IMR-90 (cell line): ENCODE measurements at places on chromosomes 1 and 21. TPM values are rescaled to one million over a fixed set of nuclear protein-coding genes. Genes with fewer than 3 reads are reported as not detected.

DNA sequence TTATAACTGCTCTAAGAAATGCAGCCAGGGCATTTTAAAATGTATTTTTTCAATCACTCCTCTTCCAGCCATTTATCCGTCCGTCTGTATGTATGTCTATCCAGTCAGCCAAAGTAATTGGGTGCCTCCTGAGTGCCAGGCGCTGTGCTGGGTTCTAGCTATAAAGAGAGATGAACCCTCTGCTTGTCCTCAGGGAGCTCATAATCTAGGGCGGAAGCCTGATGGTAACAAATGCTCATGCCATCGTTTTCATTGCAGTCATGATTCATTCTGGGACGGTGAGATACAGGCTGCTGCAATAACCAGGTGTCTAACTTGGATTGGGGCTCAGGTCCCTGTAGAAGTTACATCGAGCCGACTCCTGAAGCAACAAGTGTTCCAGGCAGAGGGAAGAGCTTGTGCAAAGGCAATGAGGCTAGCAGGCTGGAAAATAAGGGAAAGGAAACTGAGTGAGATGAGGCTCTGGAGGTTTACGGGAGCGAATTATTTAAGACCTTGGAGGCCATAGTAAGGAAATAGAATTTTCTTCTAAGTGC is 11.6 kb downstream of the IFI6 start:
- no peak for DNase-seq

- DNase-seq: peak; percentile 52
Observed at GRCh38 chr1:169466259-169467230, 19.2 kb downstream of the SLC19A2 start.

DNA sequence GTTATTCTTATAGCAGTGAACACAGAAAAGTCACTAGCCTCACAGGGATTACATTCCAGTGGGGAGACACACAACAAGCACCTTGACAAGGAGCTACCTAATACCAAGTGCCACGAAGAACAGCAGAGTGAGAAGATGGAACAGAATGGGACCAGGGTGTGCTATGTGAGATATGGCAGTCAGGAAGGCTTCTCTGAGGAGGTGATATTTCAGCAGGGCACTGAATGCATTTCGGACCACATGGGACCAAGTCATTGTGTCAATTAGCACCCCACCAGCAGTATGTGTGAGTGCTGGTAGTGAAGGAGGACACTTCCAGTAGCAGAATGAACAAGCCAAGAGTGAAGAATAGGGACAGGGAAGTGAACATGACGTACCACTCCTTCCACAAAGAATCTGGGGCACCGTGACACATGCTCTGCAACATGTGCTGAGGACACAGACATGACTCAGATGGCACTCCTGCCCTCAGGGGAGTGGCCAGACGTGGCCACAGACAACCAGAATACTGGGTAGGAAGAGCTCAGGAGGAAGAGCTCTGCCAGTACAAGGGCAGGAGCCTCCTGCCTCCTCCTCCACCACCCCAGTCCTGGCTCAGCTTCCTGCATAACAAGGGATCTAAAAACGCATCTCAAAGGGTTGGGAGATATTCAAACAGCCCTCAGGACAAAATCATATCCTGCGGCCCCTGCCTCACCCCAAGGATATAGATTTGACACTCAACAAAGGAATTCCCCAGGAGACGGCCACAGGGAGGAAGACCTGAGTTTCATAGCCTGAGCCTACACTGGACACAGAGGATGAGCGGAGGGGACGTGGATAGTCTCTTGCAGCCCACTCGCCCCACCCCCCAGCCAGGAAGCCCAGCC is 102.5 kb downstream of the TRABD2B start:
- DNase-seq: peak; percentile 4

DNA sequence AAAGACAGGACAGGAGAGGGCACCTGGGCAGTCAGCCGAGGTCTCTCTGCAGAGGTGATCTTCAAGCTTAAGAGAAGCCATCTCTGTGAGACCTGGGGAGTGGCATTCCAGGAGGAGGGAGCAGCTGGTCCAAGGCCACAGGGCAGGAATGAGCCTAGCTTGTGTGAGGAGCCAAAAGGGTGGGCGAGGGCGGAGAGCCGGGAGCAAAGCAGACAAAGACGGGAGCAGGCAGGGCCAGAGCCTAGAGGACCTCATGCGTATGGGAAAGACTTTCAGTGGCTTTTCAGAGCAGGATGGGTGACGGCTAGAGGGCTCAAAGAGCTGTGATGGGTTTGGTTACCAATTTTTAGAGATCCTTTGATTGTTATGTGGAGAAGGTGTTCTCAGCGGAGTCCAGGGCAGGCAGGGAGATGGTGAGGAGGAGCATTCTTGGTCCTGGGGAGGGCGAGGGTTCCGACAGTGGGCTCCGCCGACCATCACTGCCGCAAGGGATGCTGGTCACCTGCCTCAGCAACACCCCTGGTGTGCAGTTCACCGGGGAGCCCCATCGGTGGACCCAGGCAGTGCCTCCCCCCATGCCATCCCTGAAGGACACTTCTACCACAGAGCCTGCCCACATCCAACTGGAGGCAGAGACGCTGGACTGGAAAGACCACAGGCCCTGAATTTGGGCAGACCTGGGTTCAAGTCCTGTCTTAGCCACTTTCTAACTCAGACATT is 122.9 kb upstream of the IRF2BP2 start:
- DNase-seq: no peak

- DNase-seq: no peak
Observed at GRCh38 chr1:115630342-115630741, 11.4 kb upstream of the VANGL1 start.

The AUNIP gene
- 3.9 and 5.0 TPM in 2 replicates for total RNA-seq

DNA sequence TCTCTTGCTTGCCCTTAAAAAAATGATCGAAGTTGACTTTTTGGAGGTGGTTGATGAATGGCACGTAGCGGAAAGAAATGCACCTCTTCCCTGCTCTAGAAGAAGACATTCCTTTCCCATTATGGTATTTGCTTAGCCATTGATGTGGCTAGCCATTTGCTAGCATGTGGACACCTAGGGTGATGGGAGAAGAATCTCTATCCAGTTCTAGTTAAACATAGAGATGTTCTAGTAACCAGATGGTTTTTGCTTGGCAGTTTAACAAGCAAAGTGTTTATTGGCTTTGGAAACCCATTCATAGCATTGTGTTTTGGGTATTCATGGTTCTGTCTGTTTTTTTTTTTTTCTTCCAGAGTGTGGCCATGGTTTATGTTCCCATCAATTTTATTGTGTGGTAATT is 78.9 kb downstream of the KCNJ6 start:
- no peak for DNase-seq

DNA sequence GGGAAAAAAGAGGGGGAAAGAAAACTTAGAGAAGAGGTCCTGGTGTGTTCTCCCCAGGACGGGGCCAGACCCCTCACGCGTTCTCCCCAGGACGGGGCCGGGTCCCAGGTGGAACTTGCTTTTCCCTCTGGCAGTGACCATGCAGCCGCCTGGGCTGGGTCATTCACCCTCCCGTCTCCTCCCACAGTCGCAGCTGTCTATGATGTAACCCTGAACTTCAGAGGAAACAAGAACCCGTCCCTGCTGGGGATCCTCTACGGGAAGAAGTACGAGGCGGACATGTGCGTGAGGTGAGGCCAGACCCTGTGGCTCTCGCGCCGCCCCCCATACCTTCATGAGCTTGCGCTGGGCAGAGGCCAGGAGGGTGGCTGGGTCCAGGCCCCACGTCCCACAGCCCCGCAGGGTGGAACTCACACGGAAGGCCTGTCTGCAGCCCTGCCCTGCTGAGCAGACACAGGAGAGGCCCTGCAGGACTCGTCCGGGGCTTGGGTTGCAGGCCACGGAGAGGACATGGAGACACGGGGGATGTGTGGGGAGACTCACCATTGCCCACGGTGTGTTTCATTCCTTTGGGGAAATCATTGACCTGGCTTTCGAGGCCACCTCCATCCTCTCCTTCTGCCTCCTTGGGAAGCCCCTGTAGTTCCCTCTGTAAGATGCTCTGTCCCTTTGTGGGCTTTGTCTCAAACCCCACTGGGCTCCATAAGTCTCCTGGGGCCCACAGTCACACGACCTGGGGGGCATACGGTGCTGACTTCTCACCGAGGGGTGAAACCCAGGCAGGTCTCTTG is 40.7 kb upstream of the TRAPPC10 start:
- DNase-seq: no peak

DNA sequence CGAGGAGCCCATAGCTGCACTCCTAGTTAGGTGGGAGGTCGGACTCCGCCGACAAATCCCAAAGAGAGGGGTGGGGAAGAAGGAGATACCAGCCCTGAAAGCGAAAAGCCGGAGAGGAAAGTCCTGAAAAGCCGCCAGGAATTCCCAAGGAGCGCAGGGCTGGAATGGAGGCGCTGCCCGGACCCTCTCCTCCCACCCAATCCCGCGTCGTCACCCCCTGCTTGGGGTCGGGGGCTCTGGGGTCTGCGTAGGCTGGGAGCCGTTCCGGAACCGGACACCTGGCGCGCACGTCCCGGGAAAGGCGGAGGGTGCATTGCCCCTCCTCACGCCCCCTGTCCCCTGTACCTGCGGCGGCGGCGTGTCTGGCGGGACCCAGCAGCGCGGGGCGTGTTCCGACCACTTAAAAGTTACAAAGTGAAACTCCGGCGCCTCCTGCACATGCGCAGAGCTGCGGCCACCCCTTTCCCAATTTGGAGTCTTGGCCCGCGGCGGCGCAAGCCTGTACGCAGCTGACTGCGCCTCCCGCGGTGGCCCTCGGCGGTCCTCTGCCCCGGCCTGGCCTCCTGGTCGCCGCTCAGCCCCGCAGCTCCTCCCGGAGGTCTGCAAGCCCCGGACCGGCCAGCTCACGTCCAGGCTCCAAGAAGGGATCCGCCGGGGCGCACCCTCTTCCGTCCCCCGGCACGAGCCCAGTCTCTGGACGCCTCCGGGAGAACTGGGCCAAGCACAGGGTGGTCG is at the start of gene TMEM63A:
TMEM63A (minus strand) TSS at position 422 of the 735 bp plus-strand sequence. CDS start 4,800 bp downstream, outside the sequence.
- peak; percentile 76 for DNase-seq

DNA sequence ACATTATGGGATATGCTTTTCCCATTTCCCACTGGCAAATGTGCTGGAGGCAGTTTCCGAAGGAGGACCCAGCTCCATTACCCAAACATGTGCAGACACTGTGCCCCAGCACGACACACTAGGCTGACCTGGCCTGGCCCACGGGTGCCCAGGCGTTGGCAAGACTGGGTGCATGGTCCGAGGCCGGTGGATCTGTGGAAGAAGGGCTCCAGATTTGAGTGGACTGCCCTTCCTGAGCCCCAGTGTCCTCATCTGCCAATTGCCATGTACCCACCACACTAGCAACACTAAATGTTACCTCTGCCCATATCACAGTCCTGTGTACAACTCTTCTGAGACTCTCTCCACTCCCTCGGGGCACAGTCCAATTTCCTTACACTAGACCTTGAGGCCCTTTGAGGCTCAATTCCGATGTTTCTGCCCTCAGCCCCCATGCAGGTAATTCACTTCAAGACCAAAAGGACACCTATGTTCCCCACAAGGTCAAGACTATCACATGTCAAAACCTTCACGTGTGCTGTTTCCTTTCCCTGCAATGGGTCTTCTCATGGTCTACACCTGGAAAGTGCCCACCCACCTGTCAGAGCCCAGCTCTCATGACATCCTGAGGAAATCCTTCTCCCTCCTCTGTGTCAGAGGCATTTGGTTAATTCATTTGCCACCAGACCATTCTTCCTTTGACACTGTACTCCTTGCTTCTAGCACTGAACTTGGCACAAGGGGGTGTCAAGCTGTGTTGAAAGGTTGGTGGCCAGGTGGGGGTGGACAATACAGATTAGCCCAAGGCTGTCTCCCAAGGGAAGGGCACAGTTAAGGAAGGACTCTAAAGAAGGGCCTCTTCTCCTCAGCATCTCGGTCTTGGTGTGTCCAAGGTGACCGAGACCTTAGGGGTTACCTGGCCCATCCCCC is 124.9 kb downstream of the DMRTB1 start:
- DNase-seq: no peak

The THRAP3 gene
- 66.5 and 73.9 TPM in 2 replicates for total RNA-seq

The CD48 gene
- total RNA-seq: not detected in 2 replicates

DNA sequence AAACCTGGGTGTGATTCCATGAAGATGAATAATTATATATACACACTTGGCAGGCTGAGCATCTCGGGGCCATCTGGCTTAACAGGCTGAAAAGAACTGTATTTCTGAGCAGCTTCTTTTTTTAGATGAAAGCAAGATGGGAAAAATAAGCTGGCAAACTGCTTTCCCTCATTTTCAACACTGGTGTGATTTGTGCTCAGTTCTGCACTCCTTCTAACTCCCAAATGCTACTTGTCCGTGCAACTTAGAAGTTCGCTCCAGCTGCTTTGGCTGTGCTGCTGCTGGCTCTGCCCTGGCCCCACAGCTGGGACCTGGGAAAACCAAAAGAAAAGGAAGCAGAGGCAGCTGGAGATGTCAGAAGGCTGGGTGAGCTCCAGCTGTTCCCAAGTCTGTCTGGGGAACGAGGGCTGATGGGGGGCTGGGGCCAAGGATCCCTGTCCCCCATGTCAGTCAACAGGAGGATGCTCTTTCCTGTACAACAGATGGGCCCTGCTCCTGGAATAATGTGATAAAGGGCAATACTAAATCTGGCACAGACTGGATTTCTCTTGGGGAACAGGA is 44.9 kb downstream of the PAFAH2 start:
- DNase-seq: peak; percentile 58

- DNase-seq: no peak
Observed at GRCh38 chr1:50920409-50920808, 39.7 kb downstream of the FAF1 start.

The B3GALT5 gene
- total RNA-seq: under 0.01 and 0.18 TPM in 2 replicates

DNA sequence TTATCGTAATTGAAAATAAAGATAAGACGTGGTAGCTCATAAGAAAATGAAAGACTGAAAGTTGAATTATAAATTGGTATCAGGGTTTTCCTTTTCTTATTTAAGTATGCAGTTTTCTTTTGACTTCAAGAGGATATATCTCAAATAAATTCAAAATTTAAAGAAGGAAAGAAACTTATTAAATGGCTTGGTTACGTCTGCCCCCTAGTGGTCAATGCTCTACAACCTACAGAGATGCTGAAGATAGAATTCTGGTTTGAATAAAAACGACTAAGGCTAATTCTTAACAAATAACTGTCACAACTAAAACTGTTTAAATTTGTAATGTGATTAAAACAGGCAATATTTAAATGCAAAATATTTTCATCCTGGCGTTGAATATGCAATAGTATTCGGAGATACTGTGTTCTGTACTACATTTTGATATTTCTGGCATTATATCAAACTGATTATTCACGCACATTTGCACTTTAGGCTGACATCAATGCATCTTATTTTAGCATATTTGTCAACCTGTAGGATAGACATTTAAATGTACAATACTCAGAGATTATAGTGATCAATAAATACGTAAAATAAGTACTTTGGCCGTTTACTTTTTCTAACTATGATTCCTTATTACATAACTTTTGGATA is 26.8 kb downstream of the IFI44 start:
- DNase-seq: peak; percentile 78

DNA sequence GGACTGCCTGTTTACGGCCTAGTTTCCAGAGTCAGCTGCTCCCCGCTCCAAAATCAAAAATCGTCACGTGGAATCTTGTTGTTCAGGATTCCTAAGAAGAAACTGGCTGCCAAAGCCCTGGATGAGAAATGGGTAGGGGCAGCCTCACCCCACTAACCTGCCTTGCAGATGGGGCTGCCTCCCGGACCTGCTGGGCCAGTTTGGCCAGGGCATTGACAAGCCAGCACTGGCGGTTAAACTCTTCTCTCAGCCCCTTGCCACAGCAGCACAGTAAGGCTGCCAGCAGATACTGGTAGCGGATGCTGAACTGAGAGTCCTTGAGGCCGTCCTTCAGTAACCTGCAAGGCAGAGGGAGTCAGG is 31.6 kb upstream of the PPP1R15B start:
- DNase-seq: no peak

The CNN3 gene
- total RNA-seq: 552 and 592 TPM in 2 replicates

The C8A gene
- total RNA-seq: not detected in 2 replicates
